Activated CD8-positive, alpha-beta memory T cell treated with anti-CD3 and anti-CD28 coated beads, Interleukin-2, amount 50 U/mL, for 4 hours (primary cell): ENCODE measurements at places on chromosomes 12 and 14.
A peak's percentile ranks its signal among the peaks of the same experiment; 100 is the strongest.

GRCh38 chr12:54201001-54201794 lies 12.4 kb upstream of the SMUG1 start:
- peak; percentile 62 for DNase-seq

DNA sequence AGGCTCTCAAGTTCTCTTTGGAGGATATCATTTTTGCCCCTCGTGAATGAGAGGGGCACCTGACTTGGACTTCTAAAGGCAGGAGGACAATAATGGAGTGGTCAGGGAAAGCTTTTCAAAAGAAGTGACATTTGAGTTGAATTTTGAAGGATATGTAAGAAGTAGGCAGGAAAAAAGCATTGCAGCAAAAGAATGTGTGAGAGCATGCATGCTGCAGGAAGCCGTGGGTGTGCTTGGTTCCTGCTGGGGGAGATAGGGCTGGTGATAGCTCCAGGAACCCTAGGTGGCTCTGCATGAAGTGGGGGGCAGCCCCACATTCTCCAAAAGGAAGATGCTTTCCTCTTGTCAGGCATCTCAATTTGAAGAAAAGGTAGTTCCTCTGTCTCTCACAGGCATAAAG lies 23.1 kb downstream of the ACVR1B start:
- no peak for DNase-seq

DNA sequence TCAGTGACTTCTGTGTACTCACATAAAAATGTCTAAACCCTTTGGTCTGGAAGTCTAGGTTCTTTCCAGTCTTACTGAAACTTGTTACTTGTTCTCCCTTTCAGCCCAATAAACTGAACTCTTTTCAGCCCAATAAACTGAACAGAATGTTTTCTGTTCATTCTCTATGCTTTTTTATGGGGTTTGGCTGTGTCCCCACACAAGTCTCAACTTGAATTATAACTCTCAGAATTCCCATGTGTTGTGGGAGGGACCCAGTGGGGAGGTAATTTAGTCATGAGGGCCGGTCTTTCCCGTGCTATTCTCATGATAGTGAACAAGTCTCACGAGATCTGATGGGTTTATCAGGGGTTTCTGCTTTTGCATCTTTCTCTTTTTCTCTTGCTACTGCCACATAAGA lies 15.0 kb upstream of the NEDD1 start:
- no peak for DNase-seq

DNA sequence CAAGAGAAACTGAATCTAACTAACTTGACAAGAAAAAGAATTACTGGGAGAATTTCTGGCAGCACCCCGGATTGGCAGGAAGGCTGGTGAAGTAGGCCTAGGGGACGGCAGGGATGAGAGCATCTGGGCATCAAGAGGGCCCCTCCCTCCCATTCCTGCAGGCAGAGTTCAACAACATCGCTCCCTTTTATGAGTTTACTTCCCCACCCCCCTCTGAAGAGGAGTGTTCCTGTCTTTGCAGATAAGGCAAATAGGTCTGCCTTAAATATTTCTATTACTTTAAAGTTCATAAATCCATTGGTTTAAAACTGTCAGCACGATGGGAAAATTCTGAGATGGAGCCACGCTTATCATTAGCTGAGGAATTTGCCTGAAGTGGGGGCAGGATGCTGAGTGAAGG lies 168.7 kb downstream of the TBX5 start:
- no peak for DNase-seq

GRCh38 chr12:23888396-23889068 lies 60.9 kb downstream of the SOX5 start:
- DNase-seq = no peak

DNA sequence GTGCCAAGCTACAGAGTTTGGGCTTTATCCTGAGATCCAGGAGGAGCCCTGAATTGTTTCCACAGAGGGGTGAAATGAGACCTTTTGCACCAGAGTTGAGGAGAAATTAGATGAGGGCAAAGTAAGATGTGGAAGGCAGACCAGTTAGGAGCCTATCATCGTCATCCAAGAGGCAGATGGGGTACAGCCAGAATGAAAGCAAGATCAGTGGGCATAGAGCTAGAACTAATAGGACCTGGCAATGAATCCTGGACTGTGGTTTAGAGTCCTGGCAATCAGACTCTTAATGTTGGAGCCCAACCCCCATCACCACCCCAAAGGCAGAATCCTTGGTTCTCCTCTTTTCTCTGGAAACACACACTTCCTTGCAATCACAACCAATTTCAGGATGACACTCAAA lies 166.6 kb upstream of the HMGA2 start:
- no peak for DNase-seq

DNA sequence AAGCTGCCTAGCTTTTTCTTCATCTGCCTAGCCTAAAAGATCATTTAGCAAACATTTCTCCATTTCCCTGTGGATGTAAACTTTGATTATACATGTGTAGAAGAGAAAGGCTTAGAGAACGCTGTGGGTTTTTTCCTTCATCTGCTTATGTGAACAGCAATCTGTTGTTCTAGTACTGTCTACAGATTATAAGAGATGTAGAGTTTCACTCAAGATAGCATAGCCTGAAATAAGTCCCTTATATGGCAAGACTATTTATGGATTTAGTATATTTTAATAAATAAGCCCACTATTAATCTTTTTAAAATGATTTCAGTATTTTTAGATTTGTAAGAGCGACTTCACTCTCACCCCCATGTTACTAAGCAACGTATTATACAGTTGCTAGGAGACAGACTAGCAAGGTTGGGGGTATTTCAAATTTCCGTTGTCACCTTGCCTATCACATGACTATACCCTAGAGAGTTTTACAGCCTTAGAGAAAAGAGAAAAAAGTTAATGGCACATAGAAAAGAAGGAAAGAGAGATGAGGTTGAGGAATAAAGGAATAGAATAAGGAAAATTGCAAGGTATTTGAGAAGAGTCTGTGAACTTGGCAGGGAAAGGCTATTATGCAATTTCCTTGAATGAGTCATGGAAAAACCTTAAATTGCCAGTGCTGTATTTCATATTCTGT lies 12.2 kb upstream of the TUBA1A start:
- no peak for DNase-seq

- DNase-seq = no peak
Observed at GRCh38 chr14:81070511-81070910, 115.1 kb downstream of the TSHR start.

DNA sequence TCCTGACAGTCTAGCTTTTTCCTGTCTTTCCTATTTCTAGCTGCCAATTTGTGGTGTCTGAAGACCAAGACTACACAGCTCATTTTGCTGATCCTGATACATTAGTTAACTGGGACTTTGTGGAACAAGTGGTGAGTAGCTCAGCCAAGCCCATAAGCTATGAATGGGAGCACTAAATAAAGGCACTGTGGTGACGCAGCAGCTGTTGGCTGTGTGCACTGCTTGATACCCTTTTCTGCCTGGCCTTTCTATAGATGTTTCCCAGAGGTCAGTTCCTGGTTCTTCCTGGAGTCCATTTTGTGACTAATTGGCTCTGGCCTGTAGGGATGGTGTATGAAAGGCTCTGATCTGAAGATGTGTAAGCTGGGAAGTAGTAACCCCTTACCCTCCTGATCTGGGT lies 20.5 kb downstream of the RNF10 start:
- no peak for DNase-seq

GRCh38 chr14:41604721-41605531 lies 1.8 kb upstream of the LRFN5 start:
- no peak for DNase-seq

DNA sequence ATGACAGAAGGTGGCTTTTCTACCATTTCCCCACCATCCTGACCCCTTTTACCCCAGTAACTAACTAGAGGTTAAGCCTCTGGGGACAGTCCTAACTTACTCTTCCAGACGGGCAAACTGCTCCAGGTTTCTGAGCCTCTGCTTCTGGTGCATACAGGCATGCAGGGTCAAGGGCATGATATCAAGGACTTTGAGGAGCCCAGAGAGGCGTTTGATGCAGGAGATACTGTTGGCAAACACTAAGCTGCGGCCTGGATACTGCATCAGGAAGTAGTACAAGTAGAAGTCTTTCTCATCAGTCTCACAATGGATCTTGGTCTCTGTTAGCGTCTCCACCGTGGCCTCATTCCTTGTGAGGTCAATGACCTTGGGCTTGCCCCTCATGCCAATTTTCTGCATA lies 21.0 kb downstream of the DDX24 start:
- DNase-seq = no peak
